ENCODE measurements at places on chromosomes 3 and 15. TPM values are rescaled to one million over a fixed set of nuclear protein-coding genes. Genes with fewer than 3 reads are reported as not detected.

DNA sequence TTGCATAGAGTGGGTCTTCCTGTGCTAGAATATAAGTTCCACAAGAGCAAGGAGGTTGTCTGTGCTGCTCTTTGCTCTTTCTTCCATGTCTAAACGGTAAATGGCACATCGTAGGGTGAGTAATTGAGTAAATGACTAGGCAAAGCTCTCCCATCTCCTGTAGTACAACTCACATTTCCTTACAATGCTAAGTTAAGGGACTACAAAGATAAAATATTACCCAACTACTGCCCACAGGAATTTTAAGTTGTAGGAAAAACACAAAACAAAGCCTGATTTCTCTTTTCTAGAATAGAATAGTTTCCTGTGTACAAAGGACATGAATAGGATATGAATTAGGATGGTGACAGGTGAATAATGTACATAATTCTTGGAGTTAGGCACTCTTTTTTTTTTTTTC lies 19.9 kb upstream of the LRIG1 start:
- H3K4me3 ChIP-seq, result no peak overlapping the region
- DNase-seq, result no peak
- peaks cover 10% of the 10 kb centered on the region for H3K4me1 ChIP-seq
- H3K36me3 ChIP-seq, result no peaks in the 10 kb centered on the region
- H3K27me3 ChIP-seq, result no peaks in the 10 kb centered on the region
- H3K27ac ChIP-seq, result no peak overlapping the region

DNA sequence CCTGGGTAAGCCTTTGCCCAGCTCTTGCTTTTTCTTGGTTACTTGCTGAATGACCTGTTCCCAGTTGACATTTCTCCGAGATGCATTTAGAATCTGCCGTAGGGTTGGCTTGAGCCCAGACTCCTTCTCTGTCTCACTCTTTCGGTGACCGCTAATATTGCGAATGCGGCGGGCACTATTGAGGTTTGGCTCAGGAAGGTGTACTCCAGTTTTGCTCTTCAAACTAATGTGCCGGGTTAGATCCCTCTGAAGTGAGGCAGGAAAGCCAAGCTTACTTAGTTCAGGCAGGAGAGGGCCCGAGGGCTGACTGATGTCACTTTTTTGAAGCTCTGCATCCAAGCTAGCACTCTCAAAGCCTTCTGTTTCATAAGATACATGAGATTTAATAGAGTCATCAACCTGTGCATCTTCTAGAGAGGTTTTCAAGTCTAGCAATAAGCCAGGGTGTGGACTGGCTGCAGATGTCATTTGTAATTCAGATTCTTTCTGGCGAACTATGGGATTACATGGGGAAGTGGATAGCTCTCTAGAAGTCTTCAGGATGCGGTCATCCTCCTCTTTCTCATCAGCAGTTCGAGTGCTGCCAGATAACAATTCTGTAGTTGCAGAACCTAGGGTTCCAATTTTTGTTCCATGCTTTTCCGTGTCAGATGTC lies 41.0 kb downstream of the ZNF106 start:
- H3K4me3 ChIP-seq, result peak overlapping the region; percentile 4
- H3K27ac ChIP-seq, result no peak overlapping the region
- H3K4me1 ChIP-seq, result peaks cover 51% of the 10 kb centered on the region
- peaks cover 70% of the 10 kb centered on the region for H3K36me3 ChIP-seq

- no peaks in the 10 kb centered on the region for H3K27me3 ChIP-seq
- no peak for DNase-seq
- H3K27ac ChIP-seq, result no peak overlapping the region
- no peak overlapping the region for H3K4me3 ChIP-seq
- H3K36me3 ChIP-seq, result peaks cover 8% of the 10 kb centered on the region
Observed at GRCh38 chr3:160381470-160381869, 17.6 kb downstream of the IFT80 start.

CCDC51 gene
- total RNA-seq, result 20.3 TPM

GRK7 gene
- not detected for total RNA-seq

GRCh38 chr3:119418641-119419040 lies 44.8 kb downstream of the TMEM39A start:
- peak; percentile 31 for DNase-seq
- no peaks in the 10 kb centered on the region for H3K4me1 ChIP-seq
- no peak overlapping the region for H3K4me3 ChIP-seq
- H3K27me3 ChIP-seq, result no peaks in the 10 kb centered on the region

DNA sequence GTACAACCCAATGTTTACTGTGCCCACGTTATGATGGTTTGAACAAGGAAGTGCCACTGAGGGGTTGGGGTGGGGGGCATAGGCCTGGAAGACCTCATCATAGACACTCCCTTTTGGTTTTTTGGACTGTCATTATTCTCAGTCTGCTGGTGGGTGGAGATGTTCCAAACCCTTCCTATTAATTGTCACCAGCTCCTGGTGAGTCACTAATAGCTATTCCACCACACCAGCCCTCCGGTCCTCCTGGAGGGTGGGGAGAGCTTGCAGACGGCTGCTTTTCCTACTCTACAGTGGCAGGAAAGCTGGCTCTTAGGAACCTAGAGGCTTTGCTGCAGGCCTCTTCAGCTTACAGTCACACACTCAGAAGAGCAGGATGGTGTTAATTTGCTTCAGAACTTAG lies 9.0 kb upstream of the COPG1 start:
- no peaks in the 10 kb centered on the region for H3K27me3 ChIP-seq
- no peak overlapping the region for H3K27ac ChIP-seq
- H3K36me3 ChIP-seq, result no peaks in the 10 kb centered on the region
- H3K4me1 ChIP-seq, result peaks cover 5% of the 10 kb centered on the region
- no peak for DNase-seq

SLC33A1 gene
- total RNA-seq, result 22.2 TPM

OCA2 gene
- 1.2 TPM for total RNA-seq

DNA sequence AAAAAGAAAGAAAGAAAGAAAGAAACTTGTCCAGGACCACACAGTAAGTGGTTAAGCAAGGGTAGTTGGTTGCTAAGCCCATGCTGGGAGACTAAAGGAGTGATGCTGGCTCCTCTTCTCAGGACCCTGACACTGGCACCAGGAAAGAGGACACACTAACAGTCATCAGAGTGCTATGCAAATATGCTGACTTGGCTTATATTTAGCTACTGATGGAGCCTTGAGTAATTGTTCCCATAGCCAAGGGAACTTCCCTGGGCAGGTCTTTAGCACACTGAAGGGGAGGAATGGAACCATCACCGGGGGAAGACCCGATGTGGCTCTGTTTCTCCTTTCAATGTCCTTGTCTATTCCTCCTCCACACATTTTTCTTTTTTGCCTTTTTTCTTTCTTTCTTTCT lies 6.2 kb downstream of the TMEM40 start:
- H3K4me3 ChIP-seq, result no peak overlapping the region
- no peak for DNase-seq
- H3K36me3 ChIP-seq, result no peaks in the 10 kb centered on the region
- H3K4me1 ChIP-seq, result peaks cover 20% of the 10 kb centered on the region

DNA sequence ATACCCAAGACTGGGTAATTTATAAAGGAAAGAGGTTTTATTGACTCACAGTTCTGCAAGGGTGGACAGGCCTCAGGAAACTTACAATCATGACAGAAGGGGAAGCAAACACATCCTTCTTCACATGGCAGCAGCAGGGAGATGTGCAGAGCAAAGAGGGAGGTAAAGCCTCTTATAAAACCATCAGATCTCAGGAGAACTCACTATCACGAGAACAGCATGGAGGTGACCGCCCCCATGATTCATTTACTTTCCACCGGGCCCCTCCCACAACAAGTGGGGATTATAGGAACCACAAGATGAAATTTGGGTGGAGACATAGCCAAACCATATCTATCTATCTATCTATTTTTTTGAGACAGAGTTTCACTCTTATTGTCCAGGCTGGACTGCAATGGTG lies 5.4 kb downstream of the GDPGP1 start:
- DNase-seq, result no peak
- H3K4me3 ChIP-seq, result no peak overlapping the region
- H3K4me1 ChIP-seq, result peaks cover 9% of the 10 kb centered on the region
- no peaks in the 10 kb centered on the region for H3K27me3 ChIP-seq
- H3K36me3 ChIP-seq, result peaks cover 60% of the 10 kb centered on the region

- H3K27me3 ChIP-seq, result no peaks in the 10 kb centered on the region
- DNase-seq, result no peak
- no peaks in the 10 kb centered on the region for H3K4me1 ChIP-seq
- no peak overlapping the region for H3K27ac ChIP-seq
- H3K36me3 ChIP-seq, result no peaks in the 10 kb centered on the region
Observed at GRCh38 chr15:53536479-53537120, 222.9 kb downstream of the WDR72 start.

SLC22A13 gene
- 0.17 TPM for total RNA-seq

- H3K27me3 ChIP-seq, result no peaks in the 10 kb centered on the region
- H3K36me3 ChIP-seq, result no peaks in the 10 kb centered on the region
- no peak overlapping the region for H3K27ac ChIP-seq
- no peaks in the 10 kb centered on the region for H3K4me1 ChIP-seq
Observed at GRCh38 chr15:94256511-94256910, 25.1 kb downstream of the MCTP2 start.
